ENCODE measurements at places on chromosomes 2 and 18.

DNA sequence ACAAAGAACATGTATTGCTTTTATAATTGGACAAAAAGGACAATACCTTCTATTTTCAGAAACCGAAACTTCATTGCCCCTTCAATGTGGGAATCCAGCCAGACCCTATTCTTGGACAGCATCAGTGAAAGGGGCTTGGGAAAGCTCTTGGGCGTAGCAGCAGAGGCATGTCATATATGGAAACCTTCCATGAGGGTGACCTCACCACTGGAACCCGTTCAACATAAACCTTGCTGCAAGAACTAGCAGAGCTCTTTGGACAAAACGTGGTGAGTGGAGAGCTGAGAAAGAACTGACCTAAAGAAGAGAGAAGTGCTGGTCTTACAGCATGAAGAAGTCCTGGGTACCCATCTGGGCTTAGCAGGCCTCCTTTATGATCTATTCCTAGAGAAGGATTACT lies 22.7 kb upstream of the ACTG2 start:
- no peak for DNase-seq

DNA sequence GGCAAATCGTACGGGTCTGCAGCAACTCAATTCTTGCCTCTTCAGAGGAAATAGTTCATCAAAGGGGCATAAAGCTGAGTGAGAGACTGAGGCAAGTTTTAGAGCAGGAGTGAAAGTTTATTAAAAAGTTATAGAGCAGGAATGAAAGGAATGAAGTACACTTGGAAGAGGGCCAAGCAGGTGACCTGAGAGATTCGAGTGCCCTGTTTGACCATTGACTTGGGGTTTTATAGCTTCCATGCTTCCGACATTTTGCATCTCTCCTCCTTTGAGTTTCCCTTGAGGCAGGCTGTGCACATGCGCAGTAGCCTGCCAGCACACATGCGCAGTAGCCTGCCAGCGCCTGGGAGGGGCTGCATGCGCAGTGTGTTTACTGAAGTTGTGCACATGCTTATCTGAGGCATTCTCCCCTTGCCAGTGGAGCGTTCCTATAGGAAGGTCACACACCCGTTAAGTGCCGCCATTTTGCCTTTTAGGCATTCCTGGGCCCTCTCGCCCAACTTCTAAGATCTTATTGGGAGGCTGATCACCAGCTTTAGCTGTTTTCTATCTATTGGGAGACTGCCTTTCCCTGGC lies 265.5 kb upstream of the MGAT5 start:
- no peak for DNase-seq

DNA sequence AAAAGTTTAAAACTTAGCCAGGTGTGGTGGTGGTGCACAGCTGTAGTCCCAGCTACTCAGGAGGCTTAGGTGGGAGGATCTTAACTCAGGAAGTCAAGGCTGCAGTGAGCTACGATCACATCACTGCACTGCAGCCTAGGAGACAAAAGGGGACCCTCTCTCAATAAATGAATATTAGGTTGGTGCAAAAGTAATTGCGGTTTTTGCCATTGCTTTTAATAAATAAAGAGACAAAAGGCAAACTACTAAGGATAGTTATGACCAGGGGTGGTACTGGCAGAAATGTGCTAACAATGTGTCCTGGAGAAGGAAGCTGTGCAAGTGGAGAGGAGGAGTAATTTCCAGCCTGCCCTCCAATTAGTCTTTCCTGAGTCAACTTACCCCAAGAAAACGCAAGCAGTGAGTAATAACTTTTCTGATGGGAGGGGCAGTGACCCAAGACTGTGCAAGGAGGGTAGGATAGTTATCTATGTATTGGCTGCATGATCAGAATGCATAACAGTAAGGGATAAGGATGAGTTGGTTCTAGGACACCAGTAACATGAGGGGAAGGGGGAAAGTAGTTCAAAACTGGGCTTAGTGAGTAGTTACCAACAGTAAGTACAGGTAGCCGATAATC lies 1.5 kb downstream of the EXOC6B start:
- DNase-seq: no peak

- no peak for DNase-seq
These were observed 82.3 kb downstream of the ARHGAP28 start for GRCh38 chr18:6811816-6812215.

- no peak for DNase-seq
These were observed 5.2 kb upstream of the TRAF3IP1 start for GRCh38 chr2:238315031-238315595.

All from NT2/D1 (cell line).